ENCODE measurements at places on chromosomes 5 and 9.

GRCh38 chr9:79946712-79947111 is 374.9 kb downstream of the TLE4 start:
- DNase-seq, result no peak

DNA sequence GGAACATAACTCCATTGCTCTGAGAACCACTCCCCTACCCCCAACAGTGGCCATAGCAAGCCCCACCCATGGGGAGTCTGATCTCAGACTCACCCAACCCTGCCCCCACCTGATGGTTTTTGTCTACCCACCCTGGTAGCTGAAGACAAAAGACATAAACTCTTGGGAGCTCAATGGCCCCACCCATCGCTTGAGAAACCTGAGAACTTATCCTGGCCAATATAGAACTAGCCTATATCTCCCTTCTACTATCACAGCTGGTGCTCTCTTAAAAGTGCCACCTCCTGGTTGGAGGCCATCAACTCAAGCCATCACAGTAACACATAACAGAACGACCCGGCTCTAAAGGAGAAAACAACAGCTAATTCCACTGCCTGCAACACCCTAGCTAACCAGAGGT is 47.9 kb upstream of the SNAPC3 start:
- no peak for DNase-seq

- no peak for DNase-seq
Observed at GRCh38 chr5:76166886-76167576, 83.8 kb downstream of the SV2C start.

- no peak for DNase-seq
Observed at GRCh38 chr5:64126202-64126741, 39.4 kb upstream of the RNF180 start.

DNA sequence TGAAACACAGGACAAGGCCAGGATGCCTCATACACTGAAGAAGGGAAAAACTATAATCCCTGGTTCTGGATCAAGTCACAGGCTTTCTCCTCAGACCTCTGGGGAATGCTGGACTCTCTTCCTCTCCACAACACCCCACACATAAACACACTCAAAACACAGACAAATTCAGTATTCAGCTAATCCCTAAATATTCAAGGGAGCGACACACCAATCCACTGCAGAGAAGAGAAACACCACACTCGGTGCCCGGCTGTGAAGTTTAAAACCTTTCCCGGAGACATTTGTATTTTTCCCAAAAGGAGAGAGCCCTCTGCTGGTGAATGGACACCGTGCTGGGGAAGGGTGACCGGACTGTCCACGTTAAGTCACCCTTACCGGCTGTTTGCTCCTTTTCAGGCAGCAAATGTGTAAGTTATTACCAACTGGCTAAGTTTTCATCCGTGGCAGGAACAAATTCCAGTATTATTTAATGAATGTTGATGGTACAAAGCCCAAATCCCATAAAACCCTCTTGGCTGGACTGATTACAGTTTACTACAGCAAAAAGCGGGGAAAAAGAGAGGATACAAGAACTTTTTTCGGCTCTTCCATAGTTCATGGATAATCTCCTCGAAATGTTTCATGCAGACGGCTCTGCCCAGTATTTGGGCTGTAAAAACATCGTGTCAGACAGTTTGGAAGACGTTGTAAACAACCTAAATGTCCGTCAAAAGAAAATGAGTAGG is 130.9 kb upstream of the SLC30A5 start:
- peak; percentile 20 for DNase-seq

DNA sequence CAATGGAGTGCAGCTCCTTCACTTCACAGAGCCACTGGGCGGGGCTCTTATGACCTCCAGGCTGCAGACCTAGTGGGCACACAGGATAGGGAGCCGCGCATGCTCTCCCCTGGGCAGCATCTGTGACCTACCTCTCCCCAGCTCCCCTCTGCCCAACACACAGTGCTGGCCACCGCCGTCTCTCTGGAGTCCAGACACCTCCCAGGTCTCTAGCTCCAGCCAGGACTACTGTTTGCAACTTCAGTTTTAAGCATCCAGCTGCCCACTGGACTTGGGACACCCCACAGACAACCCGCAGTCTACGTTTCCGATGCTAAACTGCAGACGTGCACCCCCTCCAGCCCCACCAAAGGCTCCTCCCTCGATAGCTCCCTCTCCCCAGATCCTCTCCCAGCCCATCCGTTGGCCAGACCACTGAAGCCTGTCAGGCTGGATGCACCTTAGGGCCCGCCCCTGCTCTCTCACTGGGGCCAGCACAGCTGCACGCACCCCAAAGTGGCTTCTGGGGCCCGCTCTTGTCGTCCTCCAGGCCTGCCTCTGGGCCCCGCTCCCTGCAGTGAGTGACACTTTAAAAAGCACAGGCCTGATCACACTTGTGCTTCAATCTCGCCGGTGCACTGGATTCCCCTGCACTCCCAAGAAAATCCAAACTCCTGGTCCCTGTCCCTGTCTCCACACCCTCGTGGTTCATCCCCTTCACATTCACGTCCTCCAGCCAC is 11.3 kb downstream of the FLT4 start:
- DNase-seq, result no peak

DNA sequence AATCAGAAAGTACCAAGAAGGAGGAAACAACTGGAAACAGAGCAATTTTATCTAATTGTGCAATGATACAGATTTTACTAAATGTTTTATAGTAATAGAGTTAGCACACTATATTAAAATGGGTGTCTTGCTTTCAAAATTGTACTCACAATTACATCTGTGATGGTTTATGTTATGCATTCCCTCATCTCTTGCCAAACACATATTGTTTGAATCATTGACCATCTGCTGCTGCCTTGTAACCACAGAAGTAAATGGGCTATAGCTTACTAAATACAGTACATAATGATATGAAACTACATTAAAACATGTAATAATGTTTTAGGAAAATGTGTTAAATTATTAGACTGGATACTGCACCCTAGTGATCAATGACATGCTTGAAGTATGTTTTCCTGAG is 158.1 kb downstream of the SLC25A46 start:
- DNase-seq, result peak; percentile 51

- DNase-seq, result no peak
Observed at GRCh38 chr5:136675769-136676168, 310.4 kb upstream of the TRPC7 start.

- no peak for DNase-seq
Observed at GRCh38 chr5:32574540-32575175, 10.7 kb upstream of the SUB1 start.

DNA sequence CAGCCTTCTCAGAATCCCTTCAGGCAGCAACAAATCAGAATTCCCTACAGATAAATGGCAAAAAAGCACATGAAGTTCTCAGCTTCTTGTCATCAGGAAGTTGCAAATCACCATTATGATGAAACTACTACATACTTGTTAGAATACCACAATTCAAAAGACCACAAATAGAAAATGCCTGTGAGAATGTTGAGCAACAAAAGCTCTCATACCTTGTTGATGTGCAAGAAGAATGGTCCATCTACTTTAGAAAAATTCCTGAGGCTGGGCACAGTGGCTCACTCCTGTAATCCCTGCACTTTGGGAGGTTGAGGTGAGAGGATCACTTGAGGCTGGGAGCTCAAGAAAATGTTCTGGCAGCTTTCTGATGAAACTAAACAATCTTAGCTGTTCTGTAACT is 278.1 kb downstream of the ICE1 start:
- DNase-seq, result no peak

- DNase-seq, result no peak
Observed at GRCh38 chr5:458547-459353, 15.8 kb downstream of the EXOC3 start.

DNA sequence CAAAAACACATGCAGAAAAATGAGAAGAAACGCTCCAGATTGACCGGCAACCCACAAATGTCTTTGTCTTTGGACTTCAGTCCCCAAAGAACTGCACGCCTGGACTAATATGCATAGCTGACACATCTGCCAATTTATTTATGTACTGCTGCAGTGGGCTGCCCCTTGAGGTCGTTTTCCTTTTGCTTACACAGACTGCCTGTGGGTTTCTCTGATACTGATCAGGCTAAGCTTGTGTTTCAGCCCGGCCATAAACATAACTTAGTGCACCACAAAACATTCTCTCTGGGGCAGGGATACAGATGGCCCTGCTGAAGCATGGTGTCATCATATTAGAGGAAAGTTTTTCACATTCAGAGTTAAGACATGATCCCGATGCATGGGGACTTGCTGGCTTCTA is 75.4 kb downstream of the NUDT12 start:
- DNase-seq, result no peak

- DNase-seq, result no peak
Observed at GRCh38 chr9:114757395-114757794, 48.4 kb downstream of the TNFSF15 start.

DNA sequence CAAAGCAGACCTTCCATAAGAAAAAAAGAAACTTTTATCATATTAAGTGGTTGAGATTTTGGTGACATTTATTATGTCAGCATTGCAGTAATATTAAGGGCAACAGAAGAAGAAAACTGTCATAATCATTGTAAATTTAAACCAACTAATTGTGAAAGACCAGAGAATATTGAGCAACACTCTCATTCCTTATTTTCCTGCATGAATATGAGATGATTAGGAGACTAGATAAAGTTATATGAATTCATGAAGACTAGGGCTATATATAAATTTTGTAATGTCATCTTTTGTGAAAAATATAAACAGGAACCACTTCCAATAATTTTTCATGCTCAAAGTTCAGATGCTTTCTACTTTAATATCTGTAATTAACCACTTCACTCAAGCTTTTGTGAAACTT is 974.5 kb upstream of the CDH10 start:
- DNase-seq, result no peak

DNA sequence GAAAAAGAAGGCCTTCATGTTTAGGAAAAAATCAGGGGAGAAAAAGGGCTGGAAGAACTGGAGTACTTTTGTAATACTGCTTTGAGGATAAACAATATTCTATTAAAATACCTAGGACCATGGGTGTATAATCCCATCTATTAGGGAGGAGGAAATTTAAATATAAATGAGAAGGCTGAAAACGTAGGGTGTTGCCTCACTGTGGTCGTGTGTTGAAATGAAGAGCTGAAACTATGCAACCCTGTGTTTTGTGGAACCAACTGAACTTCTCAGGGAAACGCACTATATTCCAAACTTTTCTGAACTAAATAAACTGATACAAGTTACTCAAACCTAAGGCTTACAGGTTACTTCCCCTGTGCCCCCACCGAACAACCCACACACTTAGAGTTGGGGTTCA is 4.5 kb upstream of the CNTLN start:
- no peak for DNase-seq

- DNase-seq, result no peak
Observed at GRCh38 chr9:20989923-20990341, 41.5 kb downstream of the HACD4 start.

Data from fibroblast of skin of left biceps (primary cell).